ENCODE measurements at places on chromosomes 2 and 18.

DNA sequence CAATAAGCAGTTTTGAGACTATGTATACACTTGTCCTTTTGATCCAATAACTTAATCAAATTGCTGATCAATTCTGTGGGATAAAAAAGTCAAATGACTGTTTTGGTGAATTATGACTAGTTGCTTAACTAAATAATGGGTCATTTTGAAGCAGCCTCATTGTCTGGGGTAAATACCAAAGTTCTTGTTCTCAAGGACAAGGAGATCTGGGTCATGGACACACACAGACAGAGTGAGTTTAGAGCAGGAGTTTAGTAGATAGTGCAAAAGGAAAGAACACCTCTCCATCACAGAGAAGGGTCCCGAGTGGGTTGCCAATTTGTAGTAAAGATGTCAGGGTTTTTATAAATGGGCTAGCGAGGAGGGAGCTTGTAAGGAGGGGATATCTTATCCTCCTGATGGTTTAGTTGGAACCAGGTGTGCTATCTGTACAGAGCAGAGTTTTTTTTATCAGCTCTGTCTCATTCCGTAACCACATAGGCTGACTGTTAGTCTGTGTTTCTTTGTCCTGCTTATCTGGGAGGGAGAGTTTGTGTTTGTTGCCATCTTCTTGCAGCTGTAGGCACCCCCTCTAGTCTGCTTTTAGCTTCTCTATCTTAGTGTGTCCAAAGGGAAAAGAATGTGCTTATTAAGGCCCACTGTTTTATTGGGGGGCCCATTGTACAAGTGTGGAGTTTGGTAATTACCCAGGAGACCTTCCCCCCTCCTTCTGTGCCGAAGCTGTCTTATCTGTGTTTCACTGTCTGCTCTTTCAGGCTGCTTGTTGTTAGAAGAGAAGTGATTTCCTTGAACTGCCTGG, 48.7 kb upstream of the C1GALT1C1L start:
- DNase-seq = no peak

GRCh38 chr2:15531095-15531854, 29.9 kb downstream of the NBAS start:
- no peak for DNase-seq

DNA sequence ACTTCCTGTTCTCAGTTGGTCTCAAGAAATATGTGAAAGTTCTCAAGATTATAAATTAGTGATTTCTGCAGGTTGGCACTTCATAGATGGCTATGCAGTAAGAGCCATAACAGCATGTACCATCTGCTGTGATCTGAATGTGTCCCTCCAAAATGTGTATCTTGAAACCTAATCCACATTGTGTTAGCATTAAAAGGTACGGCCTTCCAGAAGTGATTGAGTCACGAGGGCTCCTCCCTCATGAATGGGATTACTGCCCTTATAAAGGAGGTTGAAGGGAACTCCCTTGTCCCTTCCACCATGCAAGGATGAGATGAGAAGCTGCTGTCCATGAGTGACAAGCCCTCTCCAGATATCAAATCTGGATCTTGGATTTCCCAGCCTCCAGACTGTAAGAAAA, 45.0 kb downstream of the METTL4 start:
- DNase-seq = no peak

DNA sequence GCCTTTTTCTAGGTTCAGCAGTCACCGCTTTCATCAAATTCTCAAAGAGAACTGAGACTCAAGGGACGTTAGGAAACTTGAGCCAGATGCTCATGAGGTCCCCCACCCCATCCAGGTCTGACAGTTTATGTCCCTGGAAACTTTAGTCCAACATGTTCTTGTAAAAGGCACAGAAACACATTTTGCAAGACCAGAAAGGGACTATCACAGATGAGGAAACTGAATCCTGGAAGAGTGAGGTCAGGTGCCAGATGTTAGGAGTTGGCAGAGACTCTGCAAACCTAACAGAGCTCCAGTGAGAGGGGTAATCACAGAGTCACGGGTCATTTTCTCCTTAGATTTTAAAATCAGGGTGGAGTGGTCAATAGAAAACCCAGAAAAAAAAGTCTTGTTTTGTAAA, 76.6 kb downstream of the RDH14 start:
- no peak for DNase-seq

DNA sequence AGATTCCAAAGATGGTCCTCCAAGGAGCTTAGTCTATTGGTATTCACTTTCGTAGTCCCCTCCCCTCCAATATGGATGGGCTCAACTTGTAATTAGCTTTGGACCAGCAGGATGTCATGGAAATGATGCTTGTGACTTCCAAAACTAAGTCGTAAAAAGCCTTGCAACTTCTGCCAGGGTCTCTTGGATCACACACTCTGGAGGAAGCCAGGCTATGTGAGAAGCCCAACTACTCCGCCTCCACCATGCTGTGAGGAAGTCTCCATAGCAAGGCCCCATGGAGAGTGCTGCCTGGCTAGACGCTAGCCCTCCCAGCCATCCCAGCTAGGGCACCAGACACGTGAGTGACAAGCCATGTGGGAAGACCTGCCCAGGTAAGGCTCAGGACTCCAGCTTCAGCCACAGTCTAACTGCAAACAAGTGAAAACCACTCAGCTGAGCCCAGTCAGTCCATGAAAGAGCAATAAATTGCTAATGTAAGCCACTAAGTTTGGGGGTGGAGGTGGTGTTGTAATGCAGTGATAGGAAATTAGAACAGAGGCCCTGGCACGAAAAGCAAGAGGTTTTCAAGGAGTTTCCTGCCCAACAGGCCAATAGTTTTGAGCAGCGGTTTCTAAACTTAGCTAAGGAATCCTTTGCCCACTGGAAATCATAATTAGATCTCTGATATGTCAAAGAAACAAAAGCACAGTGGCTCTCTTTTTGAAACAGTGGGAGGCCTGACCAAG, 77.5 kb upstream of the GLI2 start:
- no peak for DNase-seq

DNA sequence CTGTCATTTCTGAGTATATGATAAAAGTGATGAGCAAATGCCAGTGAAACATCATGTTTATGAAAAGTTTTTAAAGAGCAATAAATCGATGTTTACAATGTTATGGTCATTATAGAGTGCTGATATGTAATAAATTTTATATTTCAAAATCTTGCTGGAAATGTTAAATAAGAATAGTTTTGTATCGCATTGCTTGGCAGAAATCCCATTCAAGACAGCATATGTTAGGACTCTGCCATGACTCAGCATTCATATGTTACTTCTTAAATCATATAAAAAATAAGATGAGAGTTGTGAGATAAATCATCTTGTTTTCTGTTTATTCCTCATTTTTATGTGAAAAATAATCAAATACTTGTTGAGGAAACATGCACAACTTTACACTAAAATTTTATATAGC, 949.9 kb upstream of the NRXN1 start:
- DNase-seq = no peak

DNA sequence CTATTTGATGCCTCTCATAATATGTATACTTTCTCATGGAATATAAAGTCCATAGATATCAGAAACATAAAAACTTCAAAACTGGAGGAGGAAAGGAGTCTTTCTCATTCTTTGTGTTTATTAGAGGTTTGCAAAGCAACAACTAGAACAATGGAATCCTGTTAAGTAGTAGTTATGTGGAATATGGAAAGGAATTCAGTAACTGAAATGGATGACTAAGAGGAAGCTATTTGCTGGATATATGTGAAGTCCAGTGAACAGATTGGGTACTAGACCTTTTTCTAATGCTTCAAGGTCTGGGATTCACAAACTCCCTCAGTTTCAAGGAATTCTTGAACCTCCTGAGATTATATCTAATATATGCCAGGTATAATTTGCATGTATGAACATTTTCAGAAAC, 353.6 kb upstream of the FANCL start:
- DNase-seq = no peak

DNA sequence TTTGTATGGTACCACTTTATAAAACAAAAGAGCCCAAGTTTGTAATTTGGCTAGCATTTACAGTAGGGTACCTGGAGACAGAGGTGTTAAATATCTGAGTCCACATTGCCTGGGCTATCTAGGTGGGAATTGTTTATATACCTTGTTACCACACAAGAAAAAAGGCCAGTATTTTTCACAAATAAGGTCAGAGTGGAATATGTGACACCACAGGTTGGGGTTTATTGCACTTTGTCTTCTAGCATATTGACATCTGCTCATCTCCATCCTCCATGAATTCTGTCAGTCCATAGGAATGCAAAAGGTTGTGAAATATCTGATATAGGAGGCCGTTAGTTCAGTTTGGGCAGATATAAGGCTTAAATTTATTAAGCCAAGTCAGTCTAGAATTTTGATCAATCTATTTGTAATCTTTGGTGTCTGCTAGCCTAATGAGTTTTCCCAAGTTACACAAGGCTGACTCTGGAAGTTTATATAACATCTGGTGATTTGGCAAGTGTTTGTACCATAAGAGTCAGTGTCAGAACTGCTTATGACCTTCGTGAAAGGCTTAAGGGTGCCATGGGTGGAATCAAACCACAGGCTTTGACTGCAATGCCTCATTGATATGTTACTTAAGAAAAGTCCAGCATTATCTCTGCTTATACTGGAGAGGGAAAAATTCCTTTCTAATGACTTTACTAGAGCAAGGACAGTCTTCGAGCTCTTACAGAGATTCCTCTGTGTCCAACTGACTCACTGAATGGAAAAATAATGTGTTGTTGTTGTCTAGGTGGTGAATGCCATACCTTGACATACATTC, 11.3 kb upstream of the DPP4 start:
- DNase-seq = no peak

GRCh38 chr2:63378589-63378988, 209.7 kb downstream of the WDPCP start:
- DNase-seq = no peak

DNA sequence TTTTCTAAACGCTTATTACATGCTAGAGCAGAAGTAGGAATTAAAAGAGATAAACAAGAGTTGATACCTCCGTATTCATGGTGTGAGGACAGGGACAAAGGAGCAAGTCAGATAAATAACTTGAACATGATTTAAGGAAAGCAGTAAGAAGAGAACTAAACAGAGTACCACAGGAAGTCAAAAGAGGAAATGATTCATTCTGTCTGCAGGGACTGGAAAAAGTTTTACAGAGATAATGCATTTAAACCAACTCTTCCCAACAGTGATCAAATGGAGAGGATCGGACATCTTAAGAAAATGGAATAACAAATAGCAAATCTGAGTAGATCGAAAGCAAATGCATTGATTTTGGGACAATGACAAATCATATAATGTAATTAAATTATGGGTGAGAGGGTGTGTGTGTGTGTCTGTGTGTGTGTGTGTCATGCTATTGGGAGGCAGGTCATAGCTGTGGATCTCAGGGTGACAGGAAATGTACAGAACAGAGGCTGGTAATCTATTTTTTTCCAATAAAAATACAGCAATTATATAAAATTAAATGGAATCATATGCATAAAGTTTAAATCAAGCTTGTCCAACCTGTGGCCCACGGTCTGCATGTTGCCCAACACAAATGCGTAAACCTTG, 113.4 kb downstream of the MC4R start:
- DNase-seq = peak; percentile 1

- DNase-seq = no peak
Observed at GRCh38 chr2:28108143-28108542, 217.6 kb downstream of the BABAM2 start.

- no peak for DNase-seq
Observed at GRCh38 chr18:36706134-36706881, 122.5 kb downstream of the TPGS2 start.

GRCh38 chr2:121776361-121776760, 20.9 kb downstream of the TSN start:
- DNase-seq = no peak

DNA sequence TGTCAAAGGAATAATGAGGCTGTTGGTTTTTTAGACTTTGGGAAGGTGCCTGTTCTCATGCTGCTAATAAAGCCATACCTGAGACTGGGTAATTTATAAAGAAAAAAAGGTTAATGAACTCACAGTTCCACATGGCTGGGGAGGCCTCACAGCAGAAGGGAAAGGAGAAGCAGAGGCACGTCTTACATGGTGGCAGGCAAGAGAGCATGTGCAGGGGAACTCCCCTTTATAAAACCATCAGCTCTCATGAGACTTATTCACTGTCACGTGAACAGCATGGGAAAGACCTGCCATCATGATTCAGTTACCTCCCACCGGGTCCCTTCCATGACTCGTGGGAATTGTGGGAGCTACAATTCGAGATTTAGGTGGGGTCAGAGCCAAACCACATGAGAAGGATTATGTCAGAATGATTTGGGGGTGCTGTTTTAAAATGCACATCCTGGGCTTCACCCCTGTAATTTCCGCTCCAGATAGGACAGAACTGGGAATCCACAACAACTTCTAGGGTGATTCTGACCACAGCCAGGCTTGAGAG, 37.8 kb downstream of the TCF7L1 start:
- DNase-seq = no peak

- no peak for DNase-seq
Observed at GRCh38 chr2:107633580-107634147, 193.0 kb upstream of the RGPD4 start.

GRCh38 chr2:43605851-43606250, 10.0 kb upstream of the THADA start:
- DNase-seq = no peak

DNA sequence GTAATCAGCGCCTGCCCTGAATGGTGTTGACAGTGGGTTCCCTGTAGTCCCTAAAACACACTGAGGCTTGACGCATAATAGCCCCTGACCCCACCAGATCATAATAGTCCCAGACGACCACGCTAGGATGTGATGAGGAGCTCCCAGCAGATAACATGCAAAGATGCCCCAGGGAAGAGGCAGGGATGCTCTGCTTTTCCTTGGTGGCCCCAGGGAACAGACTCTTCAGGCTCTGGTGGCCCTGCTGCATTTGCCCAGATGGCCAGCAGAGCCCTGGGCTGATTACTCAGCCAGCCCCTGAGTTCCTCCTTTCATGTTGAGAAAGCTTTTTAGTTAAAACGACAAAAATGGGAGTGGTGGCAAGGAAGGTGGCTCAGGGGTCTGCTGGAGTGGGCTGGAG, 5.9 kb upstream of the NCKAP5 start:
- DNase-seq = no peak

GRCh38 chr2:76613330-76613729, 902.6 kb upstream of the GCFC2 start:
- no peak for DNase-seq

GRCh38 chr2:80499095-80499494, 194.5 kb upstream of the LRRTM1 start:
- DNase-seq = peak; percentile 17

GRCh38 chr18:78595453-78595852, 384.2 kb upstream of the SALL3 start:
- DNase-seq = no peak

DNA sequence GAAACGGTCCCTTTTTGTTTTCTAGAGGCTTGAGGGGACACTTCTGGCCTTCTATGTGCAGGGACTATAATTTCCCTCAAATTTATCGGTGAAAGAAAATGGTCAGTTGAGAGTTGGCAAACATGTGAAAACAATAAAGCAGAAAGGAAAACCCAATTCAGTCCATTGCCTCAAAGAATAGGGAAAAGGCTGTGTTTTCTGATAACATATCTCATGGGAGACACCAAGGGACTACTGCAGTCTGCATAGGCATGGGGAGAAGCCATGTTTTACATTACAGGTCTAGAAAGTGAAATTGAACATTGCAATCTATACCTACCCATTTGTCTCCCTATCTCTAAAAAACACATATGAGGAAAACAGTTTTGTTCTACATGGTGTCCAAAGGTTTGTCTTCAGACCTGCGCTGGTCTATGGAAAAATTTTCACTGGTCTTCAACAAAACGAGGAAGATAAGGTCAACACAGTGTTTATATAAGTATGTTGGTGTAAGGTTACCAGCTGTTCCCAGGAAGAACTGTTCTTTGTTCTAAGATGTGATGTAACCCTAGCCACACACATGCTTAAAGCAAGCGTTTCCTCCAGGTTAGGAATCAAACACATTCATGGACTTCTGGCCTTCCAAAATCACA, 179.7 kb downstream of the MREG start:
- no peak for DNase-seq

Data from AML-193 (cell line).